ENCODE measurements at places on chromosomes 16 and 17.

GRCh38 chr17:20109076-20109475, 99.9 kb downstream of the SPECC1 start:
- no peak for DNase-seq

- no peak for DNase-seq
Measured at GRCh38 chr17:16886655-16887322, 85.1 kb downstream of the TNFRSF13B start.

DNA sequence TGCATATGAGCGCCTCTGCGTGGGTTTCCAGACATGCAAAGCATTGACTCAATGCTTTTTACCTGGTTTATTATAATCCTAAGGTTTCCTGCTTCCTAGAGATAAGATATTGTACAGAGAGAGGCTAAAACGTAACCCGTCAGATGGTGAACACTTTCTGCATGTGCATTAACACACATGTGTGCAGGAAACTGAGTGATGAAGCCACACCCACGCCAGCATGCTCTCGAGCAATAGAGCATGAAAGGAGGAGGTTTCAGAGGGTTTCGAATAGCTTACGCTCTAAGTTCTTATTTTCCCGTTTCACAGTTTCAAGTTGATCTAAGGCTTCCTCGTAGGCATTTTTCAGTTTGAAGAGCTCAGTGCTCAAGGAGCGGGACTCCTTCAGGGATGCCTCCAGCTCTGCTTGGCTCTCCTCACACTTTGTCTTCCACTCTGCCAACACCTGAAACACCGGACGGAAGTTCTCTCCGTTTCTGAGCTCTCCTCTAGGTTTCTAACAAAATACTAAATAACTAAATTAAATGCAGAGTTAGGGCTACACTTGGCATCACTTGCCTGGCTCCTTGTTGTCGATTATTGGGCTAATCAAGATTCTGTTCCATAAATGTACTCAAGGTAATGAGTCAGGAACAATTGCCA, 23.2 kb downstream of the MYH3 start:
- DNase-seq = no peak

DNA sequence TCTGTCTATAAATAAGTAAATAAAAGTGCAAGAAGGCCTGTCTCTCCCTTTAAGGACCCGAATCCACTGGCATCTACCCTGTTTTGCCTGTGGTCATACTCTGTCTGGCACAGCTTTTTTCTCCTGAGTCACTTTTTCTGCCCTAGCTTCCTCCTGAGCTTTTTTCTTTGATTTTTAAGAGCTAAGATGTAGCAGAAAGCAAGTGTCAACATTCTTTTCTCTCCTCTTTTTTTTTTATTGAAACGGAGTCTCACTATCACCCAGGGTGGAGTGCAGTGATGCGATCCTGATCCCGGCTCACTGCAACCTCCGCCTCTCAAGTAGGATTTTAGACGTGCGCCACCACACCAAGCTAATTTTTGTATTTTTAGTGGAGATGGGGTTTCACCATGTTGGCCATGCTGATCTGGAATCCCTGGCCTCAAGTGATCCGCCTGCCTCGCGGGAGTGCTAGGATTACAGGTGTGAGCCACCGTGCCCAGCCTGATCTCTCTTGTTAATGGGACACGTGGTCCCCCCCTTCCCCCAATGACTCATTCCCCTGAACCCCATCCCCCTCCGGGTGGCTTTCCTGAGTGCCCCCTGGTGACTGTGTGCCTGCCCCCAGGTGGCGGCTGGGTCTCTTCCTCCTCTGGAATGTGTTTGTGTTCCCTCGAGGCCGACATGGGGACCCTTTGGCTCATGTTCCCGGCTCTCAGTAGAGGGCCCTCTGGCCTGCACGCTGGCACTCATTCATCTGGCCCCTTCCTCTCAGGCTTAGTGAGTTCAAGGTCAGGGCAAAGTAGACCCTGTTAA, 14.2 kb downstream of the C16orf90 start:
- DNase-seq = no peak

DNA sequence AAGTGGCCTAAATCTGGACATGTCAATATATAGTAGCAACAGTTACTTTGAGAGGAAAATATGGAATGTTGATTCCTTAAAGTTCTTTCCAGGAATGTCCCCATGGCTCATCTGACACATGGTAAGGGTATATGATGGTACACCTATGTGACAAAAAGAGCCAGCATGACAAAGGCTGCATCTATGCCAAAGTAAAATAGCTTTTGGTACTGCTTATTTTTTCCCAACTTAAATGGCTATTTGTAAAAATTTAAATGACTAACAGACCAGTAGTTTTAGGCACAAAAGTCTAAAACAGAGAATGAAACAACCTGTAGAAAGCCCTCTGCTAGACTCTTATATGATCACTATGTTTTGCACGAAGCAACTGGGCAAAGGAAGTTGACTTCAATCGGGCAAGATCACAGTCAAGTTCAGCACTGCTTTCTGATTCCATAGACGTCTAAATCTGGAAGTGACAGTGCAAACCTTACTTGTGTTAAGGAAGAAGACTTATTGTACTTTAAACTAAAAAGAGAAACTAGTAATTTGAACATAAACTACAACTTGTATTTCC, 135.1 kb downstream of the SKAP1 start:
- DNase-seq = no peak

GRCh38 chr16:72785886-72786285, 262.0 kb downstream of the ZFHX3 start:
- no peak for DNase-seq

DNA sequence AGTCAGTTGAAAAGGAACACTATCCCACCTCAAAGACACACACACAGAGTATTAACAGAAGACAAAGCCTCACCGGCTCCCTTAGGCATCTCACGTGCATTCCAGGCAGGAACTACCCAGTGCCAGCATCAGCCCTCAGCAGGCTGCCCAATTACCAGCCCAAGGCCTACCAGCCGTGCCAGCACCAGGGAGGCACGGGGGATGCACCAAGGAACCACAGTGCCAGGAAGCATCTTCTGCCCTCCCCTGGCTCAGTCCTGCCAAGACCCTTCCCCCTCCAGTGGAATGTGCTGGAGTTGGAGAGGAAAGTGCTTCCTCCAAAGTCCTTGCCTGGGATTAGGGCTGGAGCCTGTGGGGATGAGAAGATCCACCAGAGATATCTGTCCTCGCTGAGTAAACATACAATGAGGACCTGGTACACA, 11.0 kb upstream of the KRT19 start:
- DNase-seq = no peak

DNA sequence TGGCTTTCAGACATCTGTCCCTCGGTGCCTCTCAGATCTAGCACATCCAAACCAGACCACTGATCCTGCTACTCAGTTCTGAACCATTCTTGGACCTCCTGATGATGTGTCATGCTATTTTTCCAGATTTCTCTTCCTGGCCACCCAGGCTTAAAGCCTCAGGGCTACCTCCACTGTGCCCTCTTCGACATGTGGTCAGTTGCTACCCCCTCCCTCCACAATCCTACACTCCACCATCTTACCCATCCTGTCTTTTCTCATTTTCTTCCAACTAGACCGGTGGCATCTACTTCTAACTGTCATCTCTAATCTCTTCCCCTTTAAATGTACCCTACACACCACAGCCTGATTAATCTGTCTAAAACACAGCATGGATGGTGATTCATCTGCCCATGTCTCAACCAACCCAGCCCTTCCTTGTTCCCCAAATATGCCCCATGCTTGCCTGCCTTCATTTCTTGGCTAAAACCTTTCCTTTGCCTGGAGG, 478.6 kb downstream of the SLC39A11 start:
- no peak for DNase-seq

- no peak for DNase-seq
Measured at GRCh38 chr16:1425616-1426370, 5.1 kb upstream of the PERCC1 start.

- no peak for DNase-seq
Measured at GRCh38 chr17:80428796-80429195, 13.8 kb downstream of the ENDOV start.

DNA sequence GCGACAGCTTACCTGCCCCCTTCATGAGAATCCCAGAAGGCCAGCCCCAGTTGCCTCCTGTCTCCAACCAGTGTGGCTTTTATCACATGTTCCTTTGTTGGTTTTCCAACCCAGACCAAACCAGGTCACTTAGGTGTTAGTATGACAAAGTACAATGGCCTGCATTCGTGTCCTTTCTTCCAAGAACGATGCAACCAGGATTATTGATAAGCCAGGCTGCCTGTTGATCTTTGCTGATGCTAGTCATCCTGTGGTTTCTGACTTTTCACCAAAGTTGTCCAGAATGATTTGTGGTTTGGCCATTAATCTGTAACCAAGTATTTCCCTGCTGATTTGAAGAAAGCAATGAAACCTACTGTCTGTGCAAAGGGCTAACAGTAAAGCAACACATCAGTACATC, 191.4 kb downstream of the CYLD start:
- DNase-seq = no peak

DNA sequence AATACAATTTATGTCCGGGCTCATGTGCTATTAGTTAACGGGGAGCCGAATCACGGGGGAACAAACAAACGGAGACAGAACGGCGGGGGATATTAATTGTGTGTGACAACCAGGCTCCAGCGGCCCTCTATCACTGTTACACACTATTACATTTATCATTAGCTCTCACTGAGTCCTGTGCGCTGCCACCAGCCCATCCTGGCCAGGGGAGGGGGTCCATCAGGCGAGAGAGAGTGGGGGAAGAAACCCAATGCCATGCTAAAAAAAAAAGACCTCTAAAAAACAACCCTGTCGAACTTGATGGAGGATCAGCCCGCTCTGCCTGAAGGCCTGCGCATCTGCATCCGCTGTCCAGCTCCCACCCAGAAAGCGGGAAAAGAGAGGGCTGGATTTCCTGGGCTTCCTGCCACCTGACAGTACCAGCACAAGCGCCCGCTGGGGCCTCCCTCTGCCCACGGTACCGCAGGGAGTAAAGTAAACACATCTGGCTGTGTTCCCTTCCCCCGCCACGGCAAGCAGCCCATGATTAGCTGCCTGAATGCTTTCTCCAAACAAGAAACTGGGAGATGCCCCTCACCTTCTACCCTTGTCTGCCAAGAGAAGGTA, 41.7 kb downstream of the PIPOX start:
- DNase-seq = no peak

- DNase-seq = peak; percentile 69
Measured at GRCh38 chr17:29155227-29155965, 24.8 kb downstream of the MYO18A start.

DNA sequence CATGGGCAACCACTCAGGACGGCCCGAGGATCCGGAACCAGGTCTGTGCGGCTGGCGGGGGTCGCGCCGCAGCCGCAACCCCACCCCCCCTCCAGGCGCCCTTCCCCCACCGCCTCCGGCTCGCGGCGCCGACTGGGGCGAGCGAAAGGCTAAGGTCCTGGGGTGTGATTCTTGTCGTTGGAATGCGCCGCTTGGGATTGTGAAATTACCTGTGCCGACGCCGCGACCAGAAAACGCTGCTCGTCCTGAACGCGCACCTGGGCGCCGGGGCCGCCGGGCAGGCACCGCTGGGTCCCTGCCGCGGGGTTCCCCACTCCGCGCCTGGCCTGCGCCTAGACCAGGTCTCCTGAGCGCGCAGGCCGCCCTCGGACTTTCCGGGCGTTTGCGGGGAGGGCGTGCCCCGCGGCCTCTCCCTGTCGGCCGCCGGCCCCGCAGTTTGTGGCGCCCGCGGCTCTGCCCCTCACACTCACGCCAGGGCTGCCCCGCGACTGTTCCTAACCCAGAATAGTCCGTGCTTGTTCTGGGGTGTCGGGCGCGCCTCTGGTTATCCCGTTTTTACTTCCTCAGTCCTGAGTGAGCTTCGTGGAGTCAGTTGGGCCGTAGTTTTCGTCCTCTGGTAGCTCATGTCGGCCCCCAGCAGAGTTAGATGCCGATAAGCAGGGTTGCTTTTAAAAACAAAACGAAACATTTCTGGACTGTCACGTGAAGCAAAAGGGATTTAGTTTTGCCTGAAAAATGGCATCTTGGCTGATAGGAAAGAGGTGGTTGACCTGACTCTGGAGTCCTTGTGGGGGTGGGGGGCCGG, 147.2 kb downstream of the SPECC1 start:
- no peak for DNase-seq

DNA sequence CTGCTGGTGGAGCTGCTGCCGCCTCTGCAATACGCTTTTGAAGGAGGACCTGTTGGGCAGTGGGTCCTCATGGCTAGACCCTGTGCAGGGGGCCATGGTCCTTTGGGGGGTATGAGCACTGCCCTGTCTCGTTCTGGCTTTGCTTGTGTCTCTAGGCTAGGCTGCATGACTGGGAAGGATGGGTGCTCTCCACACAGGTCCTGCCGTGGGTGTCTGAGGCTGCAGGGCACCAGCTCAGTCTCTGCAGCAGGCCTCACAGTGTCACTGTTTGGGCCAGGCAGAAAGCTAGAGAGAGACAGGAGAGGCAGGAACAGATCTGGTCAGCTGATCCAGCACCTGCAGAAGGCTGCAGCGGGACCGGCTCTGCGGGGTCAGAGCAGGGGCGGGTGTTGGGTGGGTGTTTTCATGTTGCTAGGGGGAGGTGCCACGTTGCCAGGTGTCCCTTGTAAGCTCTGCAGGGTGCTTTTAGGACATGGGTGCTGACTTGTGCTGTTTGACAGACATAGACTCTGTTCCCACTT, 111.4 kb downstream of the SNX29 start:
- no peak for DNase-seq

- no peak for DNase-seq
Measured at GRCh38 chr16:58533751-58534470, 18.6 kb downstream of the SETD6 start.

DNA sequence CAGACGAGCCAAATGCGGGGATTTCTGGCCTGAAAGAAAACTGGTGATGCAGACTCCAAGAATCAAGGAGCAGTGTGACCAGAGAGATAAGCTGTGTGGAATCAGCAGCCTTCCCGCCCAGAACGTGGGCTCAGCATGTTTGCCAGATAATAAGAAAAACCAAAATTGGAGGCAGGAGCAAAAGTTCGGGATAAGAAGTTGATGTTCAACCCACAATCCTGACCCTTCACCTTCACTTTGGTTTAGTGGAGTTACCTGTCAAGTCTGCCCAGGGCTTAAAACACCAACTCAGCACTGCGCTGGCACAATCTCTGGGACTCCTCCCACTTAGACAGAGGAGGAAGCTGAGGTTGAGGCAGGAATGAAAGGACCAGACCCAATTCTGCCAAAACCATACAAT, 3.1 kb downstream of the SLC43A2 start:
- no peak for DNase-seq

GRCh38 chr16:19689342-19689741, 28.7 kb downstream of the KNOP1 start:
- DNase-seq = no peak

Measured in stimulated activated CD8-positive, alpha-beta memory T cell treated with anti-CD3 and anti-CD28 coated beads, Interleukin-7, amount 100 ng/mL, for 48 hours (primary cell).